Naive B cell (primary cell): ENCODE measurements at places on chromosomes 2 and 18.

DNA sequence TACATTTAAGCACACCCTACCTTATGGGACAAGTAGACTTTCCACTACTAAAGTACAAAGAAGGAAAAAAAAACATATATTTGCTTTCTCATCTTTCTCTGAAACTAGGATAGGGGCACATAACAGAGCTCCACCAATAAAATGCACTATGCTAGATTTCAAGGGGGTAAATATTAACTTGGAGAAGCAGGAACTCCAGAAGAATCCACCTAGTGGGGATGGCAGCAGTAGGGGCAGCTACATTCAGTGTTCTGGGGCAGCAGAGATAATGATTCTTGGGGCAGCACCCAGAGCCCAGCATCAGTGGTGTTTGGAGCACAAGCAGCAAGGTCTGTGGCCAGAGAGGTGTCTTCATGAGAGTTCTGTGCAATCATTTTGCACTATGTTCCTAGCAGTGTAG, 64.7 kb downstream of the DTNB start:
- DNase-seq, result no peak

- DNase-seq, result no peak
These were observed 39.6 kb downstream of the SCN3A start for GRCh38 chr2:165164201-165164600.

DNA sequence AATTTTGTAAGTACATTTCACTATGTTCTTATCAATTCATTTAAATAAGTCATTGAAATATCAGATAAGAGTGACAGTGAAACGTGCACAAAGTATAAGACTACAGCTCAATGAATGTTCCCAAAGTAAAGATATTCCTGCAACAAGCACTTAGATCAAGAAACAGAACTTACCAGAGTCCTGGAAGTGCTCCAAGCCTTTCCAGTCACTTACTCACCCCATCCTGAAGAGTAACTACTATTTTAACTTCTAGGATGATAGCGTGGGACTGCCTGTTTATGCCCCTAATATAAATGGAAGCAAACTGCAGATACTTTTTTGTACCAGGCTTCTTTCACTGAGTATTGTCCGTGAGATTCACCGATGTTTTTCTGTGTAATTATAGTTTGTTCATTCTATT, 768.9 kb downstream of the SLC4A3 start:
- DNase-seq, result no peak

GRCh38 chr2:33967103-33967502, 368.0 kb upstream of the FAM98A start:
- no peak for DNase-seq

GRCh38 chr2:56613920-56614319, 430.1 kb downstream of the CCDC85A start:
- DNase-seq, result no peak

DNA sequence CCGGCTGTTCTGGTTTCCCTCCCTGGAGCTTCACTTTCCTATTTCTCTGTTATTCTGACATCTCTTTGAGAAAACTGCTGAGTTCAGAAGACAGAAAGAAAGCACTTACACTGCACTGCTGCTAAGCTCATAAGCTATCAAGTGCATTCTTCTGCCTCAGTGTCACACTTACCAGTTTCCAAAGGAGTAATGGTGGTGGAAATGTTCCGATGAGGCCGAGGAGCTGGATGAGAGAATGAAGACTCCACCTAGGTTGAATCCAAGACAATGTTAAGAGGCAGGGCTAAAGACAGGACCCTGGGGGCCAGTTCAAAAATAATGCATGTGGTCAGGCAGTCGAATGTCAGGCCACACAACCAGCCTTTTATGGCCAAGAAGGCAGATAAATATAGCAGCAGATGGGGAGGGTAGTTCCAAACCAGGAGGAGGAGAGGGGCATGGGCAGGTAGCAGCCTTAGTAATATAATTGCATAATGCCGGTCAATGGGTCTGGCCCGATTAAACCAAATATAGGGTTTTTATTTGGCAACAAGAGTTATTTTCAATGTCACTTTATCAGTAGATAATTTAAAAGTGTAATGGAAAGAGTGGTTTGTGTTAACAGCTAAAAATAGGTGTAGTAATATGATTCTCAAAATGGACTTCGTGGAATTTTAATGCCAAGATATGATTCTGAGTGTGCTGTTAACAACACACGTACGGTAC, at the start of gene MYOM1:
Gene MYOM1, minus strand, starts transcription at position 338 of the 705 bp plus-strand sequence. CDS start 4,745 bp downstream, outside the sequence.
- DNase-seq, result no peak

DNA sequence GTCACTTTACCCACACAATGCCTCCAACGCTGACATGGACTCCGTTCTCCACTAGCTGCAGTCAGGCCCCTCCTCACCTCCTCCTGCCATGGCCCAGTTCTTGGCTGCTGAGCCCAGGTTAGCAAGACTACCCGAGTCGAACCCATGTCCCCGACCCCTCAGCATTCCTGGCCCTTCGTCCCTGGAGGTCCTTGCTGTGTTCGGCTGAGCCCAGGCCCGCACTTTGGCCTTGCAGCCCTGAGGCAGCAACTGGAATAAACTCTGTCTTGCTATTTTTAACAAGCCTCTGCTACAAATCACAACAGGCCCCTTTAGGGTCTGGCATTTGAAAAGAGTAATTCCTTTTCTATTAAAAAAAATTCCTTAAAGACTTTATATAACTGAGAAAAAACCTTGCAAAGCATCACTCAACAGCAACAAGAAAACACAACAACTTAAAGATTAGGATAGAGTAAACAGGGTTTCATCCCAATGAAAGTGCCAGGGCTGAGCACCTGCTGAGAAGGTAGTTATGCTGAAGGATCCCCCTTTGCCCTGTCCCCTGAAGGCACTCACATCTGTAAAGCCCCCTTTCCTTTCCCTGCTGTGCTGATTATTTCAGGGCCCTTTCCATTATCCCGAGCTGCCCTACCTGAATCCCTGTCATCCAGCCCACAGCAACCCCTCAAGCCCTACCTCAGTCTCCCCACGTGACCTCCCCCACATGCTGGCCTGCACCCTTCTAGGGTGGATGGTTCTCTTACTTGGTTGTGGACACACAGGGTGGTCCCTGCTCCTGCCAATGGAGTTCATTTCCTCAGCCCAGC, 120.0 kb upstream of the SNTG2 start:
- DNase-seq, result no peak

DNA sequence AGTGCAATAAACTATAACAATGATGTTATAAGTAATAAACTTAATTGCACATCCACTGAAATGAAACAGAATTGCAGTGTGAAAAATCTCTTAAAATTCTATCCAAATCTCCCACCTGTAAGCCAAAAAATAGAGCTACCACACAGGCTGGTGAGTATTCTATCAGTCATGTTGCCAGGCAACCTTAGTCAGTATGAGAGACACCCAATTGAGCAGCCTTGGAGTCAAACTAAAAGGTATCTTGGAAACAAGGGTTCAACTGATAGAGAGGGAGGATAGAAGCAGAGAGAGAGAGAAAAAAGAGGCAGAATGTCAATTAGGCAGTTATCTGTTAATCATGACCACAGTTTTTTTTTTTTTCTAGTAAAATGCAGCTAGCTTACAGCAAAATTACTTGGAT, 45.8 kb downstream of the GALNT13 start:
- DNase-seq, result no peak

GRCh38 chr2:67290451-67291290, 106.5 kb upstream of the ETAA1 start:
- DNase-seq, result no peak
